GM12878 (cell line): ENCODE measurements at places on chromosomes 4 and X. TPM values are rescaled to one million over a fixed set of nuclear protein-coding genes. Genes with fewer than 3 reads are reported as not detected.

SPON2 gene
- 4.4 and 7.1 TPM in 2 replicates for polyA plus RNA-seq

DNA sequence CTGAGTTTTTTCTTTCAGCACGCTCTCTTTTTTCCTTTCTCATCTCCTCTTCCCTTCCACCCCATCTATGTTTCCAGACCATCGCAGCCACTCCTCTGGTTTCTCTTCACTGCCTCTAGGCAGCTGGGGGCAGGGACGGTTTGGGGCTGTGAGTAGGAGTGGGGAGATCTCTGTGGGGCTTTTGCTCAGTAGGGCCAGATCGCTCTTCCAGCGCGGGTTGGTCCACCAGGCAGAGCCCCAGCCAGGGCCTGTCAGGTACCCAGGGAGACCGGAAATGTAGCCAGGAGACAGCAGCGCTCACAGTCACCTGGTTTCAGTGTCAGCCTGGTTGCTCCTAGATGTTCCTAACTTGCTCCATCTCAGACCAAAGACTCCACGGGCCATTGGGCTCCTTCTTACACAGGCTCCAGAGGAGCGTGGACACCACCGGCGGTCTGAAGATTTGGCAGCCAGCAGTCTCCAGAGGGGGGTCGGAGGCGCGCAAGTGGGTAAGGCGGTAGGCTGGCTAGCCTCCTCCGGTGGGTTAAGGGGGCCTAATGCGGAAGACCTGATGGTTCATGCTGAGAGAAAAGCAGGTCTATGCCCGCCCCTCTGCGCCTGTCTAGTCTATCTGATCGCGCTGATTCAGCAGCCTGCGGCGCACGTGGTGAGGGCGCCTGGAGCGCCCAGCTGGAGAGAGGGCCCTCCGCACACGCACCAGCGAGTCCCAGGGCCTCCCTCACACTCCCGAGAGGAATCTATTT is 1.8 kb downstream of the FGF5 start:
- no peak for DNase-seq
- H3K27me3 ChIP-seq, result peaks cover 36% of the 10 kb centered on the region
- H3K27ac ChIP-seq, result no peak overlapping the region
- no peaks in the 10 kb centered on the region for H3K36me3 ChIP-seq
- no peak overlapping the region for H3K4me3 ChIP-seq
- no peaks in the 10 kb centered on the region for H3K4me1 ChIP-seq

DNA sequence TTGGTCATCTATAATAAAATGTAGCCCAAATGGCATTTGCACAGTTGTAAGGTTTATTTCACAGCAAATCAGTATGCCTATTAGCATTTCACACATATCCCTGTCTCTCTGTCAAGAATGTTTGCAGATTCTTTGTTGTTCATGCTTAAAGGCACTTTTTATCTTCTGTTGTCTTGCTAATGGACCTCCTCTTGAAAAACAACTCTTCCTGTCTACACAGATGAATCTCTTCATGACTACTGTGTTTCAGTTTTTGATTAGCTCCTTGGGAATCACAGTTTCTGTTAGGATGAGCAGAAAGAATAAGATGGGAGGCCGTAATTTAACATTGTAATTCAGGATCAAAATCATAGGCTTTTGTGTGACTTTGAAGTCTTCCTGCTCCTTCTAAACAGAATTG is 35.5 kb upstream of the SLC4A4 start:
- H3K4me1 ChIP-seq, result peaks cover 3% of the 10 kb centered on the region; the same call in 1 of the 2 replicates
- no peak overlapping the region for H3K27ac ChIP-seq
- DNase-seq, result no peak
- H3K27me3 ChIP-seq, result no peaks in the 10 kb centered on the region
- no peaks in the 10 kb centered on the region for H3K36me3 ChIP-seq
- no peak overlapping the region for H3K4me3 ChIP-seq

GRCh38 chr4:78591404-78591803 is 39.8 kb downstream of the ANXA3 start:
- H3K4me3 ChIP-seq, result no peak overlapping the region
- no peaks in the 10 kb centered on the region for H3K36me3 ChIP-seq
- H3K27me3 ChIP-seq, result no peaks in the 10 kb centered on the region

PARM1 gene
- polyA plus RNA-seq, result 38.6 and 41.5 TPM in 2 replicates

- DNase-seq, result no peak
- H3K4me3 ChIP-seq, result no peak overlapping the region
- no peaks in the 10 kb centered on the region for H3K4me1 ChIP-seq
- H3K36me3 ChIP-seq, result no peaks in the 10 kb centered on the region
Observed at GRCh38 chr4:32689518-32689917, 1969.3 kb downstream of the PCDH7 start.

LAGE3 gene
- polyA plus RNA-seq, result 60.6 and 62.8 TPM in 2 replicates

DNA sequence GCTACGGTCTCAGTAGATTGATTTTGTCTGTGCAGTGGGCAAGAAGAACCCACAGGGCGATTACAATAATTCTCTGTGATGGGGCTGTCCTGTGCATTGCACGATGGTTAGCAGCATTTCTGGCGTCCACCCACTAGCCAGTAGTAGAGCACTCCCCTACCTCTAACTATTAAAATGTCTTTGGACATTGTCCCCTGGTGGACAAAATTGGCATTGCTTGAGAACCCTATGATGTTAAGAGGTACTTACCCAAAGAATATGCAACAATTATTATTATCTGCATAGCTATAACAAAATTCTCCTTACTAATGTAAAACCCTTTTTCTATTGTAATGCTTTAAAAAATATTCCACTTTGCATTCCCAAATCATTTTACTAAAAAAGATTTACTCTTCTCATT is 109.5 kb upstream of the VCX3A start:
- no peaks in the 10 kb centered on the region for H3K4me1 ChIP-seq
- H3K27ac ChIP-seq, result no peak overlapping the region
- no peak for DNase-seq
- no peaks in the 10 kb centered on the region for H3K36me3 ChIP-seq
- H3K27me3 ChIP-seq, result no peaks in the 10 kb centered on the region

- no peaks in the 10 kb centered on the region for H3K27me3 ChIP-seq
- H3K36me3 ChIP-seq, result no peaks in the 10 kb centered on the region
- no peaks in the 10 kb centered on the region for H3K4me1 ChIP-seq
- DNase-seq, result no peak
- H3K4me3 ChIP-seq, result no peak overlapping the region
Observed at GRCh38 chr4:135777361-135777760, 1575.8 kb upstream of the PABPC4L start.

GRCh38 chr4:109233570-109233969 is 68.9 kb downstream of the COL25A1 start:
- H3K4me1 ChIP-seq, result no peaks in the 10 kb centered on the region
- no peak overlapping the region for H3K27ac ChIP-seq
- H3K36me3 ChIP-seq, result no peaks in the 10 kb centered on the region
- no peaks in the 10 kb centered on the region for H3K27me3 ChIP-seq
- DNase-seq, result no peak

GRCh38 chr4:144709793-144710525 is 64.0 kb downstream of the HHIP start:
- no peaks in the 10 kb centered on the region for H3K27me3 ChIP-seq
- no peaks in the 10 kb centered on the region for H3K4me1 ChIP-seq
- no peak for DNase-seq
- no peak overlapping the region for H3K4me3 ChIP-seq

- no peak overlapping the region for H3K4me3 ChIP-seq
- H3K27ac ChIP-seq, result no peak overlapping the region
- H3K4me1 ChIP-seq, result no peaks in the 10 kb centered on the region
- no peaks in the 10 kb centered on the region for H3K36me3 ChIP-seq
- no peaks in the 10 kb centered on the region for H3K27me3 ChIP-seq
- DNase-seq, result no peak
Observed at GRCh38 chr4:84924434-84924833, 42.1 kb downstream of the WDFY3 start.

- no peak overlapping the region for H3K4me3 ChIP-seq
- no peak overlapping the region for H3K27ac ChIP-seq
- H3K4me1 ChIP-seq, result no peaks in the 10 kb centered on the region
- no peak for DNase-seq
- no peaks in the 10 kb centered on the region; the same call in 1 of the 2 replicates for H3K27me3 ChIP-seq
Observed at GRCh38 chr4:42248972-42249371, 96.5 kb upstream of the BEND4 start.

GRCh38 chrX:20452487-20452886 is 185.8 kb upstream of the RPS6KA3 start:
- H3K4me3 ChIP-seq, result no peak overlapping the region; the same call in 1 of the 2 replicates
- H3K27me3 ChIP-seq, result no peaks in the 10 kb centered on the region; the same call in 1 of the 2 replicates
- no peak overlapping the region for H3K27ac ChIP-seq
- H3K36me3 ChIP-seq, result no peaks in the 10 kb centered on the region

- H3K4me1 ChIP-seq, result peaks cover 11% of the 10 kb centered on the region
- H3K36me3 ChIP-seq, result no peaks in the 10 kb centered on the region
- DNase-seq, result peak; percentile 21
Observed at GRCh38 chr4:102343964-102344519, 1.2 kb downstream of the SLC39A8 start.

DNA sequence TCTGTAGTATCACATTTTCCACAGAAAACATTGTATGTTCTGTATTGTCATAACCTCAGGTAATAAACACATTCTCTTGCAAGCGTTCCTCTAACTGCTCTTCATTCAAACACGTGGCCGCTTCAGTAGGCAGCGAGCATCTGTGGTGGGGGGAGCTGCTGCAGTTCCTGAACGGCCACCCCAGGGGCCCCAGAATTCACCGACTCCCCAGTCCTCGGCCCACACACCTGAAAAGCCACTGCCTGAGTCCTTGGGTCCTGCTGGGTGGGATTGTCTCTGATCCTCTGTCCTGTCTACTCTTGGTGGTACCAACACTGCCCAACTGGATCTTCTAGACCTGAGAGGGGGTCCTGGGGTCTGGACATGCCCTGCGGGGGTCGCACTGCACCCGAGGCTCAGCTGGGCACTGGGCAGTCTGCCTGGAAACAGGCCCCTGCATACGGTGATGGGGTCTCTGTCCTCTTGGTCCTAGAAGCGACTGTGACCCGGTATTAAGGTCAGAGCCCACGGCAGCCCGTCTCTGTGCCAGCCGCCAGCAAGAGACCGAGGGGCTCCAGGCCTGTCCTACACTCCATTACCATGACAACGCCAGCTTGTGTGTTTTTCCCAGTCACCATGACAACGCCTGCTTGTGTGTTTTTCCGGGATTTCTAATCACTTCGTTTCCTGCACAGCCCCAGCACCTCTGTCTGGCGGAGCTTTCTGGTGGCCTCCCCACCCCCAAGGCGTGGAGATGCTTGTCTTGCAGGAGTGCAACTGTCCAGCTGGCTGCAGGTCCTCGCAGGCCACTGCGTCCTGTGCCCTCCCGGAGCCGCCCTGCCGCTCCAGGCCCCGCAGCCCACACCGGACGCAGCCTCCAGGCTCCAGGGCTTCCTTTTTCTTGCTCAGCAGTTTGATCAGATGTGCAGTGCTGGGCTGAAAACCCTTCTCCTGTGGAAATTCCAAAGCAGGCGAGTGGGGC is 16.0 kb downstream of the CTBP1 start:
- DNase-seq, result no peak
- no peaks in the 10 kb centered on the region for H3K4me1 ChIP-seq
- H3K36me3 ChIP-seq, result peaks cover 34% of the 10 kb centered on the region
- H3K27ac ChIP-seq, result no peak overlapping the region

ENPP6 gene
- polyA plus RNA-seq, result 0.32 and 0.71 TPM in 2 replicates

- DNase-seq, result no peak
- H3K27ac ChIP-seq, result no peak overlapping the region
- H3K27me3 ChIP-seq, result no peaks in the 10 kb centered on the region; the same call in 1 of the 2 replicates
- no peaks in the 10 kb centered on the region for H3K36me3 ChIP-seq
Observed at GRCh38 chrX:10039821-10040793, 72.9 kb downstream of the CLDN34 start.

DNA sequence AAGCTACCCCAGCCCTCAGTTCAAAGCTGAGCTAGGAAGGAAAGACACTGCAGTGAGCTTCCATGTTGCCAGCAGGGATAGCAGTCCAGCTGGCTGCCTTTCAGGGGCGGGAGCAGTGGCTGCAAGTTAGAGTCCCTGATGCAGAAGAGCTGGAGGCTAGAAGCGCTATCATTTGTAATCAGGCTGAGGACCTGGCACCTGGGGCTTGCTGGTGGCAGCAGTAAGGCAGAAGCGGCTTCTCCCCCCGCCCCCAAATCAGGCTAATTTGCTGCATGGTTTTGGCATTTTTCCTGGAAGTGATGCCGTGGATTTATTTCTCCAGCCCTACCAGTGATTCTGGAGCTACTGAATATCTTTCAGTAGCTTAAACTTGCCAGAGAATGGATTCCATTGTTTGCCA is 203.3 kb downstream of the CLCN4 start:
- H3K36me3 ChIP-seq, result no peaks in the 10 kb centered on the region
- no peak for DNase-seq
- no peak overlapping the region for H3K27ac ChIP-seq

- DNase-seq, result no peak
- no peak overlapping the region for H3K27ac ChIP-seq
- H3K36me3 ChIP-seq, result no peaks in the 10 kb centered on the region
- no peaks in the 10 kb centered on the region; the same call in 1 of the 2 replicates for H3K27me3 ChIP-seq
- no peak overlapping the region for H3K4me3 ChIP-seq
Observed at GRCh38 chr4:183029365-183029764, 69.7 kb upstream of the WWC2 start.

DNA sequence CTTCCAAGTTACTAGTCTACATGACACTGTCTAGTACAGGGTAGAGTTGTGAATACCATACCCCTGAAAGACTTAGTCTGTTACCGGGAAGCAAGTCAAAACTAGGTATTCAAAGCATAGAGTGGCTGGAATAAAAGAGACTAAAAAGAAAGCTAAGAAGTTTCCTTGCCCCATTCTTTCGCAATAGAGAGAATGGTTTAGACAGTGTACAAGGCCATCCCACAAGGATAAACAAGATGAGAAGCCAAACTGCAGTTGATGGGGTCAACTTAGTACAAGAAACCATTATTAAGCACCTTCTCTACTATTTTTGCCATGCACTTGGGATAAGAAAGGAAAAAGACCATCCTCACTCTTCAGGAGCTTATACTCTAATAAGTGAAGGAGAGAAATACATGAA is 30.3 kb downstream of the AMMECR1 start:
- H3K4me1 ChIP-seq, result no peaks in the 10 kb centered on the region
- no peaks in the 10 kb centered on the region for H3K27me3 ChIP-seq
- DNase-seq, result no peak
- no peaks in the 10 kb centered on the region for H3K36me3 ChIP-seq
- no peak overlapping the region for H3K4me3 ChIP-seq

DNA sequence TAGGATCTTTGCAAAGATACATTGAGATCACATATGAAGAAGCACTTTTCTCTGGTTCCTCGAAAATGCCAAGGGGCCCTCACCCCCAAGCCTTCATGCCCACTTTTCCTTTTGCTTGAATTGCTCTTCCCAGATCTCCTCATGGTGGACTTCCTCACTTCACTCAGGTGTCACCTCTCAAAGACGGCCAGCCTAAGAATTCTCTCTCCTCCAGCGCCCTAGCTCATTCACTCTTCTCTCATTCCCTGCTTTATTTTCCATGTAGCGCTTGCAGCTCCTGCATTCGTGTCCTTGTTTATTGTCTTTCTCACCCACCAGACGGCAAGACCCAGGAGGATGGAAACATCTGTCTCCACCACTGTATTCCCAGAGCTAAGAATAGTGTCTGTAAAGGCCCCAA is 32.9 kb downstream of the CCKAR start:
- no peak for DNase-seq
- no peaks in the 10 kb centered on the region; the same call in 1 of the 2 replicates for H3K4me1 ChIP-seq
- H3K27ac ChIP-seq, result no peak overlapping the region
- no peaks in the 10 kb centered on the region for H3K36me3 ChIP-seq
- H3K27me3 ChIP-seq, result no peaks in the 10 kb centered on the region

CPLX1 gene
- polyA plus RNA-seq, result not detected in 2 replicates

- H3K27me3 ChIP-seq, result no peaks in the 10 kb centered on the region
- H3K36me3 ChIP-seq, result peaks cover 20% of the 10 kb centered on the region; the same call in 1 of the 2 replicates
- DNase-seq, result no peak
- no peak overlapping the region for H3K4me3 ChIP-seq
- no peaks in the 10 kb centered on the region for H3K4me1 ChIP-seq
- no peak overlapping the region for H3K27ac ChIP-seq
Observed at GRCh38 chrX:13716455-13716854, 18.0 kb downstream of the TRAPPC2 start.

TCEANC gene
- 1.1 and 2.9 TPM in 2 replicates for polyA plus RNA-seq

- no peak overlapping the region for H3K4me3 ChIP-seq
- H3K4me1 ChIP-seq, result no peaks in the 10 kb centered on the region
- no peaks in the 10 kb centered on the region for H3K27me3 ChIP-seq
- H3K27ac ChIP-seq, result no peak overlapping the region
Observed at GRCh38 chr4:146368209-146368608, 153.5 kb downstream of the SLC10A7 start.

CLCN5 gene
- polyA plus RNA-seq, result 1.5 TPM in 2 replicates

GYPA gene
- polyA plus RNA-seq, result not detected in 2 replicates
